ENCODE measurements at places on chromosomes 13 and 19.

GRCh38 chr19:52200044-52200443, 10.2 kb downstream of the PPP2R1A start:
- DNase-seq, result no peak

DNA sequence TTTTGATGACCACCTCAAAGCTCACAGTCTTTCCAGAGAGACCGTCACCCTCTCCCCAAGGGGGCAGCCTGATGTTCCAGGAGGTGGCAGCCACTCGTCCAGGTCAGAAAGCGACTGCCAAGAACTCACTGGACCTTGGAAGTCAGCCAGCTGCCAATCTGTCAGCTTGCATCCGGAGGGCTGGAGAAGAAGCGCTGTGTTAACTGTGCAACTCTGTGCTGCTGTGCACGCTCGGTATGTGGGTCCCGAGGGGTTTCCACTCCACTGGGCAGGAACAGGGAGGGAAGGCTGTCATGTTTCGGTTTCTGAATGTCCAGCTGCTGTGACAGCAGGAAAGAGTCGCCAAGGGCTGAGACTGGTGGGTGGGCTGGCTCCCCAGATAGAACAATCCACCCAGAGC, 89.2 kb downstream of the CACNA1A start:
- DNase-seq, result no peak

GRCh38 chr13:109764470-109765291, 21.7 kb downstream of the IRS2 start:
- peak; percentile 55 for DNase-seq

DNA sequence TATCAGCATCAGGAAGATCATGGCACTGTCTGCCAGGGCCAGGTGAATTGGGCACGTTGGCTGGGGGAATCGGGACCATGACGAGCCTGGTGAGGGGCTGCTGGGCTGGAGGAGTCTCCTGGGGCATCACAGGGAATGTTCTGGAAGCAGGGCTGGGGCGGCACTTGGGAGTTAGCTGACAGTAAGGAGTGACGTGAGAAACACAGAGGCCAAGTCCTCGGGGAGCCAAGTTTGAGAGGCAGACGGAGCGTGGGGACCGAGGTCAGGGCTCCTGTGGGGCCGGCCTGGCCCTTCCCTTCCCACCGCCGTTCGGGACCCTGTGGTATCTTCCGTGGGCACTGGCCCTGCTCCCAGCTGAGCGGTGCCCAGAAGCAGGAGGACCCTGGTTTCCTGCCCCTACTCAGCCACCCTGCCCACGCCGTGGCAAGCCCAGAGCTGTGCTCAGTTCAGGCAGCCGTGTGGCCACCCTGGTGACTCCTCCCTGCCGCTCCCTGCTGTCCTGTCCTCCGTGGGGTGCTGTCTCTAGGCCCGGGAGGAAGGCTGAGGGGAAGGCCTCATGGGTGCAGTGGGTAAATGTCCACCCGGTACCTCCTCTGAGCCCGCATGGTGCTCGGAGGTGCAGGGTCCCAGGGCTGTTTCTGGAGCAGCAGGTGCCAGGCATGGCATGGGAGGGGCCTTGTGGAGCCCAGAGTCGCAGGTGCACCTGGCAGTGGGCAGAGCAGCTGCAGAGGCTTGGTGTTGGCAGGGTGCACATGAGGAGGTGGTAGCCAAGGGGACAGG, 25.2 kb downstream of the CRTC1 start:
- no peak for DNase-seq

- DNase-seq, result no peak
Observed at GRCh38 chr19:41753159-41753558, 2.2 kb upstream of the CEACAM6 start.

GRCh38 chr19:35955881-35956634, 19.9 kb downstream of the LRFN3 start:
- no peak for DNase-seq

GRCh38 chr19:51064534-51065220, at the start of gene KLK13:
Gene KLK13 (minus strand): TSS chr19:51065092. CDS start chr19:51065067, 25 bp downstream.
- DNase-seq, result no peak

DNA sequence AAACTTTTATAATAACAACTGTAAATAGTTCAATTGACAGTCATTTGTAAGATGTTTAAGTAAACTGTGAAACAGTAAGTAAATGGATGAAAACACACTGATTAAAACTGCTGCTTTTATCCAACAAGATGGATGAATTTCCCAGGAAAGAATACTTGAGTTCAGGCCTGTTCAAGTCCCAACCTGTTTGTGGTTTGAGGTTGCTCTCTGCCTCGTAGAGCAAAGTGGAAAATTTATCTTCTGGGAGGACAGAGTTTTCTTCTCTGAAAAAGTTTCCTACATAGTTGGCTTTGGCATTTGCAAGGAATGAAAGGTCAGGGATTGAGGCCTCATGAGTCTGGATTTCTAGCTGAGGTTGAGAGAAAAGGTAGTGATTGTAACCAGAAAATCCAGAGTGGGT, 15.2 kb upstream of the ZNF543 start:
- no peak for DNase-seq

GRCh38 chr19:2389594-2389993, 29.5 kb downstream of the TMPRSS9 start:
- no peak for DNase-seq

- peak; percentile 91 for DNase-seq
Observed at GRCh38 chr19:55624109-55625003, at the start of gene ZNF784. Gene ZNF784 (minus strand): TSS chr19:55624566. CDS start chr19:55624561, 5 bp downstream.

- DNase-seq, result no peak
Observed at GRCh38 chr13:25692099-25692498, 320.3 kb downstream of the ATP8A2 start.

DNA sequence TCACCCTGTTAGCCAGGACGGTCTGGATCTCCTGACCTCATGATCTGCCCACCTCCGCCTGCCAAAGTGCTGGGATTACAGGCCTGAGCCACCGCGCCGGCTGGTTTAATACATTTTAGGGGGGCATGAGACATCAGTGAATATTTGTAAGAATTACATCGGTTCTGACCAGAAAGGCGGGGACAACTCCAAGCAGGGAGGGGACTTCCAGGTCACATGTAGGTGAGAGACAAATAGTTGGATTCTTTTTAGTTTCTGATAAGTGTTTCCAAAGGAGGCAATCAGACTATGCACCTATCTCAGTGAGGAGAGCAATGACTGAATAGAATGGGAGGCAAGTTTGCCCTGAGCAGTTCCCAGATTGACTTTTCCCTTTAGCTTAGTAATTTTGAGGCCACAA, 3.7 kb upstream of the ZNF552 start:
- no peak for DNase-seq

DNA sequence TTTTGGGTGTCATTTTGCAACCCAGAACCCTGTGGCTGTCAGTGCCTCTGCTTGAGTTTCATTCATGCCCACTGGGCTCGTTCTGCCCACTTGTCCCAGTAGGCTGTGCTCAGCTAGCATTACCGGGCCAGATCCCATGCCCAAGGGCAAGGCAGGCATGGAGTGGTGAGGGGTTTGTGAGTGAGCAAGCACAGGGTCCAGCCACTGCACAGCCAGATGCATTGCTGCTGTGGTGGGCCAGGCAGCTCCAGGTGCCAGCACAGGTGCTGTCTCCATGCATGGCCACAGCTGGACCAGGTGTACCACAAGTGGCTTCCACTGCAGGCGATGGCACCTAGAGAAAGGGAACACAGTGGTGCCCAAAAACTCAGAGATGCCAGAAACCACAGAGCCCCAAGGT, 1671.2 kb downstream of the OLFM4 start:
- DNase-seq, result no peak

DNA sequence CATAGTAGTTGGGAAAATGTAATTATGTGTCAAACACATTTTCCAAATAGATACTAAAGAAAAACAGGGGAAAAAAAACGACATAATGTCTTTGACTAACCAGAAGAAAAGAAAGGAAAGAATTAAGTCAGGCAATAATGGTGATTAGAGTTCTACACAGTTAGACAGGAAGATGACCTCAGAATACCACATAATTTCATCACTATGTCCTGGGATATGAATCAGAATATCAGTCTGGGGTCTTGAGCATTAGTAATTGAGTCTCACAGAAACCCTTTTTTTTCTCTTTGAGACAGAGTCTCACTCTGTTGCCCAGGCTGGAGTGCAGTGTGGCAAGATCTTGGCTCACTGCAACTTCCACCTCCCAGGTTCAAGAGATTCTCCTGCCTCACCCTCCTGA, 503.4 kb downstream of the SLITRK1 start:
- no peak for DNase-seq
